ENCODE measurements at places on chromosomes 16 and 17.

DNA sequence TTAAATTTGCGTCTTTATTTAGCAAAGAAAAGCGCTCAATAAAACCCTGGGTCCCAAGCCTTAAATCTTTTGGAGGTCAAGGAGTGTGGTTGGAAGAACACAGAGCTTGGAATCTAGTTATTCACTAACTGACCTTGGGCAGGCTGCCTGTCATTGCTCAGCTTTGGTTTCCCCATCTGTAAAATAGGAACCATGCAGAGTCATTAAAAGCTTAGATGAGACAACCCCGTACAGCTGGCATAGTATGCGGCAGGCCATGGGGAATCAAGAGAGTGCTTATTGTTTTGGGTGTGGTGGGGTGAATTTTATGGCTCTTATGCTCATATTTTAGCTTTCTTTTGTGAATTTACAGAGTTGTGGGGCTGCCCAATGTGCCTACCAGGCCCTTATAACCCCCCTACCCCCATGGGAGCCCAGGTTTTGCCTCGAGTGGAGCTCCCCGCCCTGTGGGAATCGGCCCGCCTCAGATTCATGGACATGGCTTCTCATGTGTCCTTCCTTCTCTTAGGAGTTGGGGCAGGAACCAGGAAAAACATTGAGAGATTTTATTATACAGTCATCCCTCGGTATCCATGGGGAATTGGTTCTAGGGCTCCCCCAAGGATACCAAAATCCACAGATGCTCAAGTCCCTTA lies 113.5 kb downstream of the CLEC16A start:
- no peak for DNase-seq

GRCh38 chr16:85917959-85918358 lies 19.0 kb downstream of the IRF8 start:
- no peak for DNase-seq

GRCh38 chr17:8046929-8047768 lies 8.3 kb downstream of the ALOX15B start:
- DNase-seq: no peak

GRCh38 chr16:78745108-78746019 lies 645.9 kb downstream of the WWOX start:
- DNase-seq: no peak

GRCh38 chr16:88793251-88793954 lies 8.4 kb upstream of the PIEZO1 start:
- no peak for DNase-seq

DNA sequence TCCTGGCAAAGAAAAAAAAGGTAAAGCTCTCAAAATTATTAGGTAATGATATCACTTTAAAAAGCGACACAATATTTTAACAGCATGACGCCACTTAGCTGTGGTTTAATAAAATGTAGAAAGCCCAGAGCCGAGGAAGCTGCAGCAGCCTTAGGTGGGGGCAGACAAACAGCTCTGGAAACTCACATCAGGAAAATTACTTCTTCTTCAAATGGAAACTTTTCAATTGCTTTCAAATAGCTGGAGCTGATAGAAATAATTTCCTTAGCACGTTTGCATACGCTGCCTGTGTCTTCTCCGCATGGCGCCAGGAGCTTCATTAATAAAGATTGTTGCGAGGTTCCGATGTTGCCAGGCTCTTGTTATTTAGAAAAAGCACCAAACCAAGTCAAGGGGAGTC lies 835.3 kb upstream of the EEF2KMT start:
- no peak for DNase-seq

- no peak for DNase-seq
Observed at GRCh38 chr17:40063187-40063771, 514 bp downstream of the THRA start.

GRCh38 chr17:31582151-31582907 lies 190.9 kb downstream of the RAB11FIP4 start:
- DNase-seq: no peak

DNA sequence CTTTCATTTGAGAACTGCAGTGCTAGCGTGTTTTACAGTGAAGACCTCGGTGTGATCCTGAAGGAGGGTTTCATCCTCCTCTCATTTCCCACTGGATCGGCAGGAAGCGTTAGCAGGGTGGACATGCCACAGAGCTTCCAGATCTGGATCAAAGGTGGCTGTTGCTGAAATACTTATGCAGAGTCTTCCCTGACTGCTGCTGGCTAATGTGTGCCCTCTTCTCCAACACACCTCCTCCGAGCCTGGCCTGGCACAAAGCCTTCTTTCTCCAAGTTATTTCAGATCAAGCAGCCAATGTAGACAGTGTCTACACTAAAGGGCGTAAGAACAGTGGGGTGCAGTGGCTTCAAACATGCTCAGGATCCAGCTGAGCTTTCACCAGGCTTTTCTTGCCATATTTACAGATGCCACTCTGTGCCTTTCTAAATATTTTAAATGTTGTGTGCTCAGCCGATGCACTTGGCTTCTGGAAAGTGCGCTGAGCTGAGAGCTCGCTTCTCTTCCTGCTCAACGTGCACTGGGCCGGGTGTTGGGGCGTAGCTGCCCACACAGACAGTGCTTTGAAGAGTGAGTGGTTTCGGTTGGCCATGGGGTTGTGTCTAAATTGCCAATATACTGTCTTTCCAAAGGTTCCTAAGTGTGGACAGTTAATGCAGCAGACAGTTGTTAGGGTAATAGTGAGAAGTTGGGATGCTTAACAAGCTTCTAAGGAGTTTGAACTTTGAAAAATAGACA lies 2.1 kb downstream of the ZNF750 start:
- DNase-seq: no peak

GRCh38 chr17:7838090-7839075 lies 4.4 kb downstream of the KDM6B start:
- DNase-seq: no peak

DNA sequence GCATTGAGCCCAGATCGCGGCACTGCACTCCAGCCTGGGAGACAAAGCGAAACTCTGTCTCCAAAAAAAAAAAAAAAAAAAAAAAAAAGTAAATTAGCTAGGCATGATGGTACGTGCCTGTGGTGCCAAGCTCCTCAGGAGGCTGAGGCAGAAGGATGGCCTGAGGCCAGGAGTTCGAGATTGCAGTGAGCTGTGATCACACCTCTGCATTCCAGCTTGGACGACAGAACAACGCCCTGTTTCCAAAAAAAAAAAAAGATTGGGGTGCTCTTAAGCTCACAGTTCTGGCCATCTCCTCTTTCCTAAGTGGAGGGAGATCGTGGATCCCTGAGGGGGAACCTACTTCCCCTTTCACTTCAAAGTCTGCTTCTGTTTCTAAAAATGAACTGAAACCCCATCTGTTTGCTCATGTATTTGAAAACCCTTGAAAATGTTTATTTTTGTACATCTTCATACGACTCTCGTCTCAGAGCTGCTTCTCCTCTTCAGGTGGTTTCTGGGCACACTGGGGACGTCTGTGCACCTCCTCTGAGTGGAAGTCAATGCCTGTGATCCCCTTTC lies 138.8 kb downstream of the PRKCA start:
- DNase-seq: no peak

GRCh38 chr17:64155751-64156544 lies 26.0 kb upstream of the ERN1 start:
- DNase-seq: no peak

- no peak for DNase-seq
Observed at GRCh38 chr17:66841328-66841727, 6.4 kb downstream of the CACNG5 start.

DNA sequence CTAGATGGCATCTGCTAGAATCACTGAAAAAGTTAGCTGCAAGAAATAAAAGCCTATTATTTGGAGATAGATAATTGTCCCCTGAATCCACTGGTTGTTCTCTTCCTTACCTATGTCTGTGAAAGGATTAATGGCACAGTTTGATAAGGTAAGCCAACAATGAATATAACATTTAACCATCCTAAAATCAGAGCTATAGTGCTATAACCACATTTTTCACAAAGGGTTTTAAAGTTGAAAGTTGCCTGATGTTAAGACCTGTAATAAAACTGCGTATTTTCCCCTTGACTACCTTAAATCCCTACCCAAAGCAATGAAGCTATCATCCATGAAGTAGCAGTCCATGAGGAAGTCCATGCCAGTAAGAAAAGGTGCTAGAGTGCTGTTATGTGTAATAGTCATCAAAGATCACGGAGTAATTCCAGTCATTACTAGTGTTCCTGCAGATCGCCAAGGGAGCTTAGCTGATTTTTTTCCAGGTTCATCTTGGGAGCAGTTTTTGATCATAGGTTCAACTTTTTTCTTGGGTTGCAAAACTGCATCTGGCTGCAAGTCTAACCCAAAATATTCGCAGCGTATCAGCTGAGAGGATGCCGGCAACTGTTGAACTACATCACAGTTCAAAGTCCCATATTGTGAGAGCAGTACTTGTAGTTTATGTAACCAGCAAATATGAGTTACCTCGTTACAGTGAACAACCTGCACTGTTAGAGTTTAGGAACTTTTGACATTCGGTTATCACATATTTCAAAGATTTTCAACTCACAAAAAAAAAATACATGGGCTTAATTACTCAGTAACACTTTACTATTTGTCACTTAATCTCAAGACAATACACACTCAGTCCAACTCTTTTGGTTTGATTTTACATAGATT lies 18.2 kb upstream of the RSL1D1 start:
- no peak for DNase-seq

DNA sequence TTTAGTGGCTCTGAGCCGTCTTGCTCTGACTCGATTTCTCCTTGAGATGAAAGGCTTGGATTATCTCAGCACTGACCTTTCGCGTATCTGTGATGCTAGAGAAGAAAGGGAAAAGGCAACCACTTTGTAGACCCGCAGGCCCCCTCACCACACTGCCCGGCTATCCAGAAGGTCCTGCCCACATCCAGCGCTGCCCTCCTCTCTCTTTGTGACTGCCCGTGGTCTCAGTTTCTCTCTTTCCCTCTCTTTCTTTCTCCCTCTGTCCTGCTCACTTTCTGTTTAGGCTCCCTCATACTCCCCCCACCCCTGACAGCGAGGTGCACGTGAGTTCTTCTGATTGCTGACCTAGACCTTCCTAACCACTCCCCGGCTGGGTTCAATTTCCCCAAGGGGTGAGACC lies 12.8 kb upstream of the TBX21 start:
- no peak for DNase-seq

GRCh38 chr17:78438694-78439325 lies 60.4 kb downstream of the PGS1 start:
- DNase-seq: no peak

DNA sequence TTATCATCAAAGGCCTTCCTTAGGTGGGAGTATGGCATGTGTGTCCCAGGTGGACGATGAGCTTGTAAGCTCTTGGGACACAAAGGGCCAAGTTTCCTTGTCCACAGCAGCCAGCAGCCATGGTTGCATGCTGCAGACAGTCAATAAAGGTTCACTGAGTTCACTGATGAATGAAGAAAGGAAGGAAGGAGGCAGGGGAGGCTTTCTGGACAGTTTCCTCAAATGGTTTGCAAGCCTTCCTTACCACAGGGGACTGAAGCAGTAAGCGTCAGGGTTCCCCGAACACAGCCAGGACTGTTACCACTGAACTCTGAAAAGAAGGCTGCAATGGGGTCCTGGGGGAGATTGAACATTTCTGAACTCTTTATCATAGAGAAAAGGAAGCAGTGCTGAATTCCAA lies 111.1 kb downstream of the GAS7 start:
- DNase-seq: no peak

DNA sequence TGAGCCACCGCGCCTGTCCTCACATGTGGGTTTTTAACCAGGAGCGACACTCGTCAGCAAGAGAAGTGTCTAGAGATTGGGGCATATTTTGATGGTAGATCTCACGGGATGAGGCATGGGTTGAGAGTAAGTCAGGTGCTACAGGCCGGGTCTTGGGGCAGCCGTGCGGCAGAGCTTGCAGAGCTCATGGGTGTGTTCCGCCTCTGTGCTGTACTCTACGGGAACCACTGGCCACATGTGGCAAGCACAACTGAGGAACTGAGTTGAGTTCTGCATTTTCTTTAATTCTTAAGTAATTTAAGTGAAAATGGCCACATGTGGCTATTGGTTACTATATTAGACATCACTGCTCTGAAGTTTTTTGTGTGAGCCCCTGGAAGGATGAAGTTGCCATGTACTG lies 9.6 kb downstream of the CLUAP1 start:
- no peak for DNase-seq

GRCh38 chr17:65668211-65668610 lies 106.8 kb upstream of the AXIN2 start:
- no peak for DNase-seq

DNA sequence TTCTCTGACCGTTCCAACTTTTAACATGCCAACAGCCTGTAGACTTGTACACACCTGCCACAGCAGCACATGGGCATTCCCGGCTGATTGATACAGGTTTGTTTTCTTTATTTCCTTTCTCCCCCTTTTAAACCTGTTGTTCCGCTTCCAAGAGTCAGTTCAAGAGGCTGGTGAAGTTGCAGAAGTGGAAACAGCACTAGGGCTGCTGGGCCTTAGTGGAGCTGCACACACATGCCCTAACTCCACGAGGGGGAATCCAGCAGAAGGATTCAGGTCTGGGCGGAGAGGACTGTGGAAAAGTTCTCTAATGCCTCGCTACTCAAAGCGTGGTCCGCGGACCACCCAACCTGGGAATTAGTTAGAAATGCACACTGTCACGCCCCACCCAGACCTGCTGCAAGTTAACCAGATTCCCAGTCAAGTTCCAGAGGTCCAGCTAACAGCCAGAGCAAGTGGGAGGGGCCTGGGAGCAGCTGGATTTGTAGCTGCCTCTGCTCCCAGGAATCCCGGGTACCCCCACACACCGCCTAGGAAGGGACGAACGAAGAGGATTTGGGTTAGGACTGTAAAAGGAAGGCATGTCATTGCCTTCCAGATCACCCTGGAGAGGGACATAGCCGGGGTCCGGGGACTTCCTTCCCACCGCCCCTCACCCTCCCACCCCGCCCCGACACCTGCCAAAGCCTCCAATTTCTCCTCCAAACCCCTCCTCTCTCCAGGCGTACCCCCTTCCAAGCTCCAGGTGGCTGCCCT lies 542 bp downstream of the SLC39A11 start:
- no peak for DNase-seq

GRCh38 chr16:72590151-72590937 lies 418.4 kb upstream of the PMFBP1 start:
- DNase-seq: no peak

DNA sequence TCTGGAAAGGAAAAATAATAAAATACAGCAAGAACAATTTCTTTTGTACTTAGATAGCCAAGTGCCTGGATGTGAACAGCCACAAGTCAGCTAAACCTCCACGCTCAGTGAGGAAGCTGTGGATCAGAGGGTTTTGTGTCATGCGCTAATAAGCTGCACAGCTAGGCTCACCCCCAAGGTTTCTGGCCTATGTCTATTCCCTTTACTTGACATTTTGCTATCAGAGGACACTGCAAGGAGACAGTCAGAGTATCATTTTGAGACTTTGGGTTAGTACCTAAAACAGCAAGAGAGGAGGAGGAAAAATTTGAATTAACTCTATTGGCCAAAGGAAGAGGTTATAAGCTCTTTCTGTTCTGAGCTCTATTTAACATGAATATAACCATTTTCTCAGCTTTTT lies 139.3 kb downstream of the KCNJ2 start:
- DNase-seq: no peak

- DNase-seq: no peak
Observed at GRCh38 chr16:10684511-10685151, 10.1 kb downstream of the TEKT5 start.

- no peak for DNase-seq
Observed at GRCh38 chr17:1616101-1616500, 12.5 kb downstream of the SLC43A2 start.

GRCh38 chr16:5059386-5060072 lies 6.2 kb downstream of the C16orf89 start:
- DNase-seq: no peak
